Stimulated activated CD4-positive, alpha-beta T cell treated with anti-CD3 and anti-CD28 coated beads, Interleukin-2, amount 100 ng/mL, for 48 hours (primary cell): ENCODE measurements at places on chromosomes 7 and 10.

DNA sequence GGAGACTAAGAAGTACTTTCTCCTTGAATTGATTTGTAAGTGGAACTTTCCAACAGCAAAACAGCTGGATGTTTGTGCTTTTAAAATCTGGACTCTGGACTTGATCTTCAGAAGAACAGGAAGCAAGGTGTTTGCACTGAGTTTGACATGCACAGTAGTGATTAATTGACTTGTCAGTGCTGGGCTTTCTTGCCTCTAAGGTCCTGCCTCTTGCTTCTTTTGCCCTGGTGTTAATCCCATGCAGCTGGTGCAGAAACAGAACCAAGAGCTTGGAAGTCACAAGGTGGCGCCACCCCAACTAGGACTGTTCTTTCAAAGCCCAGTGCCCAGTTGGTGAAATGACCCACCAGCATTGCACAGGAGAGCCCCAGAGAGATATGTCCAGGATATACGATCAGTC, 66.8 kb upstream of the SEPHS1 start:
- no peak for DNase-seq

- no peak for DNase-seq
These were observed 82.5 kb upstream of the GATA3 start for GRCh38 chr10:7971949-7972348.

GRCh38 chr10:91286572-91286971, 66.1 kb downstream of the PCGF5 start:
- DNase-seq, result no peak

DNA sequence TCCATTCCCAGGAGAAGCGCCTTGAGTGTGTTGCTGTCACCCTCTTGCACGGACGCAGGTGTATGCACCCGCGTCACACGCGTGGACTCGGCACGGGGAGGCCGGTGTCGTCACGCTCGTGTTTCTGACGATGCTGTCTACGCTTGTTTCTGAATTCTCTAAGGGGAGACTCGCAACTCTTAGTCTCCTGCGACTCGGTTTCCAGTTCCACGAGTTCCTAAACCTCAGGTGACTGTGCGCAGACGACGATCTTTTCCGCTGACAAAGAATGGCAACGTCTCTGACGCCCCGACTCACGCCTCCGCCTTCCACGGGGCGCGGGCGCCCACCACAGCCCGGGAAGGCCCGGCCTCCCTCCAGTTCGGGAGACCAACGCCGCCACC, 579 bp downstream of the IDI1 start:
- no peak for DNase-seq

DNA sequence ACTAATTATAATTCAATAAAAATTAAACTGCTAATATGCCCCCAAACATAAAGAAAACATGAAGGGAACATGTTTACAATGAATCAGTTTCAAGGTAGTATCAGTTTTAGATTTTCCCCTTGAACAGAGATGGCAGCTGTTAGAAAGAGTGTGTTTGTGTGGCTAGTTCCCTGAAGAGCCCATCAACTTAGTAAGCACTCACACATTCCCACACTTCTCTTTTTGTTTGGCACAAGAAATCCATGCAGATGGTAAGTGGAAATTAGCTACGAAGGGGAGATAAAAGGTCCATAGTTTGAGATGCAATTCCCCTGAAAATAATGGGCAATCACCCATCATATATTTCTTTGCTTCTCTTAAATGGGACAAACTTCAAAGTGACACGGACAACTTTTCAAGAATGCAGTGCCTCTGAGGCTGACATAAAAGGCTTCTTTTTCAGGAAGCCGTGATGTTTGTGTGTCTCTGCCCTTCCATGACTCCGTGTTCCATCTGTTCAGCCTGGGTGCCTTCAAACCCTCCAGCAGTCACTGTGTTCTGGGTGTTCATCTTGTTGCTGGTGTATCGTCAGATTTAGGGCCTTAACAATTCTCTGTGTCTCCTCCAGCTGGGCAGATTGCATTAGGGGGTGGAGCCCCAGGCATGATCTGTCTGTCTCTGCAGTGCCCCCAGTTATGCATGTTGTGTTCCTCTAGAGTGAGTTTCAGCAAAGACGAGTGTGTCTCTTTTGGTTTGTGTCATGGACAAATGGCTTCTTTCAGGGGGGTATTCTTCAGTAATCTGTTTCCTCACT, 259.5 kb upstream of the NPY start:
- DNase-seq, result no peak
